ENCODE measurements at places on chromosomes 11 and 22.

DNA sequence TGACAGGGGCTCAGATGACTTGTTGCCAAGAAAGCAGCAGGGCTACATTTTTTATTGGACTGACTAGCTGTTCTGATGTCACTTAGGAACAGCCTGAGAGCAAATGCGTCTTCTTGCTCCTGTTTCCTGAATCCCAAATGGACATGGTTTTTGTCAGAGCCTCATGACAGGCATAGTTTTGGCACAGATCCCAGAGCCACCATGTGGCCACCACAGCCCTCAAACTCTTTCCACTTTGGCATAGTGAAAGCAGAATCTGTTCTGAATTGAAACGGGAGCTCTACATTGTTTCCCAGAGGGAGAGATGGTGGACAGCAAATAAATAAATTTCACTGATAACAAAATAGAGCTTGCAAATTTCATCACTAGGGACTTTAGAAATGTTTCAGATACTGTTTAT, 222.2 kb downstream of the C11orf87 start:
- DNase-seq = no peak

DNA sequence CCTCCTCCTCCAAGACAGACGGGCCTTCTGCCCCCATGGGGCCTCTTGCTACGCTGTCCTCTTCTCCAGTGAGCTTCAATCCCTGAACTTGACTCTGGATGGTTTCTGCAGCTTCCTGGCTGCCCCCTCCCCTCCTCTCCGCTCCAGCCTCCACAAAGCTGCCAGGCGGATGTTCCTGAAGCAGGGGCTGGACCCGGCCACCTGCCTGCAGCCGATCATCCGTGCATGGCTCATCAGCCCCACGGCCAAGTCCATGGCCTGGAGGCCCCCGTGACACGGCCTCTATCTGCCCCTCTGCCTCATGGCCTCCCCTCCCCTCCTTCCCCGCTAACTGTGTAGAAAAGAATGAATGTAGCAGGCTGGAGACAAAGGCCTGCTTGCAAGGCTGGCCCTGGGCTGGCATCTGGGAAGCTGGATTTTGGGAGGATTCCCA, 6.8 kb upstream of the SUN2 start:
- DNase-seq = no peak

GRCh38 chr11:124930799-124931198, 5.0 kb downstream of the HEPACAM start:
- no peak for DNase-seq

- no peak for DNase-seq
These were observed 74.2 kb downstream of the SWAP70 start for GRCh38 chr11:9738116-9738515.

Data from CD4-positive, alpha-beta T cell treated with Interleukin-15 for 4 hours (primary cell).